ENCODE measurements at places on chromosomes 13 and 19. TPM values are rescaled to one million over a fixed set of nuclear protein-coding genes. Genes with fewer than 3 reads are reported as not detected.

Gene TMTC4
- total RNA-seq, result 31.1 TPM

Gene ZNF208
- not detected for total RNA-seq

Gene LPAR2
- total RNA-seq, result 0.53 TPM

Gene MISP
- 0.04 TPM for total RNA-seq

Gene LYL1
- 45.2 TPM for total RNA-seq

Gene ZNF560
- 2.1 TPM for total RNA-seq

Gene ONECUT3
- not detected for total RNA-seq

Gene HS6ST3
- total RNA-seq, result 0.46 TPM

Gene CEACAM16
- not detected for total RNA-seq

Gene PGLYRP2
- 0.04 TPM for total RNA-seq

Gene CLEC11A
- 4.0 TPM for total RNA-seq

Gene CIC
- total RNA-seq, result 16.1 TPM

Gene ZNF486
- total RNA-seq, result 8.3 TPM

Gene APLP1
- 4.0 TPM for total RNA-seq

Gene SACS
- total RNA-seq, result 110 TPM

Gene SYNGR4
- total RNA-seq, result not detected

Gene NCAN
- not detected for total RNA-seq

Gene PNMA8A
- total RNA-seq, result 1.7 TPM

Gene RFPL4A
- 0.13 TPM for total RNA-seq

Gene FGF22
- total RNA-seq, result not detected

DNA sequence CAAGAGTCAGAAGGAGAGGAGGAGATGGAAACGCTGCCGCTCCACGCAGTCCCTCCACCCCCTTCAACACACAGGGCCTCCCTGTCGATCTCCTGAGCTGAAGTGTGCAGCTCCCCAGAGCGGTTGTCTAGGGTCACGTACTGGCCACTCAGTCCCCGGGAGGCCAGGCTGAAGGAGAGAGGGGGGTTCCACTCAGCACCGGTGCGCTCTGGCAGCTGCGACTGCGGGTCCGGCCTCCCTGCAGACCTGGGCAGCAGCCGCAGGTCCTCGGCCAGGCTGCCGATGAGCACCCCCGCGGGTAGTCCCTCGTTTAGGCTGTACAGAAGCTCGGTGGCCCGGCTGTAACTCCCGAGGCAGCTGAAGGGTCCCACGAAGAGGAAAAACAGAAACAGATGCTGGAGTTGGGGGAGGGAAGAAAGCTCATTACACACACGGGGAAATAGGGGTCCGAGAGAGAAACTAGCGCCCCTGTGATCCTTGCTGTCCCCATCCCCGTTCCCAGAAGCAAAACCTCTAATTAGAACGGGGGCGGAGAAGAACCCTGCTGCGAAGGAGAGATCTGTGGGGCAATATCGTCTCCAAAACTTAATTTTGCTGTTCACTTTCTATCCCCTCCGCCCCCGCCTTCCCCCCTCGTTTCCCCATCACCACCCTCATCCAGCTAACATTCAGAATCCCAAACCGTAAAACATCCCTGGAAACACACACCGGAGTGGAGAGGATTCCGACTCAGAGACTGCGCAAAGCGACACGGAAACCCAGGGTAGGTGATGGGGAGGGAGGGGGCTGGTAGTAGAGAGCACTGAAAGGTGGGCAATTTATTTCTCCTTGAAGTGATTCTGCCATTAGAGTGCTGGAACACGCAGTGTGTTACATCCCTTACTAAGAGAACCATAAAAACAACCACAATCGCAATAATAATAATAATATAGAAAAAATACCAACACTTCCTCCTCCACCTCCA lies 1.8 kb downstream of the PCDH20 start:
- DNase-seq, result no peak

DNA sequence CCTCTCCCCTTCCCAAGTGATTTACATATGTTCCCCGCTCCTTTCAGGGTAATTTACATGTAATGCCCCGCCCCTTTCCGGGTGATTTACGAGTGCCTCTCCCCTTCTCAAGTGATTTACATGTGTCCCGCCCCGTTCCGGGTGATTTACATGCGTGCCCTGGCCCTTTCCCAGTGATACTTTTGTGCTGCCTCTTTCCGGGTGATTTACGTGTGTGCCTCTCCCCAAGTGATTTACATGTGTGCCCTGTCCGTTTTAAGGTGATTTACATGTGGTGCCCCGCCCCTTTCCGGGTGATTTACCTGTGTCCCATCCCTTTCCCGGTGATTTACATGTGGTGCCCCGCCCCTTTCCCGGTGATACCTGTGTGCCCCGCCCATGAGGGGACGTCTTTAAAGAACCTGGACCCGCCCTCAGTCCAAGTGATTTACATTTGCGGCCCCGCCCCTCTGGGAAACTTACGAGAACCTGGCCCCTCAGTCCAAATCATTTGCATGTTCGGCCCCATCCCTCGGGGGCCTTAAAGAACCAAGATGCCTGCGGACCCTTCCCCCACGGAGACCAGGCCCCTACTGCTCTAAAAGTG lies 559 bp upstream of the LENG9 start:
- no peak for DNase-seq

DNA sequence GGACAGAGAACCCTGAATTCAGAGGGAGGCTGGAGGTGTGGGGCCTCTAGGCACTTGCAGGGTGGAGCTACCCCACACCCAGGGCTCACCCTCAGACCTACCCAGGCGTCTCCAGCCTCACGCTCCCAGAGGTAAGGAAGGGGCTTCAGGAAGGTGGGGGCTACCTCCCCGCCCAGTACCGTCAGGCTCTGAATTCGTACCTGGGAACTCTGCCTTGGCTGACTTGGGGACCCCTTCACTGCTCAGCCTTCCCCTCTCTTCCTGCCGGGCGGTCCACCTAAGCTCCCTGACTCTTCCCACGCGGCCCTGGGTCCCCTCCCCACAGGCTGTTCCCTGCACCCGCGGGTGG lies 28.5 kb upstream of the PARP4 start:
- DNase-seq, result no peak

DNA sequence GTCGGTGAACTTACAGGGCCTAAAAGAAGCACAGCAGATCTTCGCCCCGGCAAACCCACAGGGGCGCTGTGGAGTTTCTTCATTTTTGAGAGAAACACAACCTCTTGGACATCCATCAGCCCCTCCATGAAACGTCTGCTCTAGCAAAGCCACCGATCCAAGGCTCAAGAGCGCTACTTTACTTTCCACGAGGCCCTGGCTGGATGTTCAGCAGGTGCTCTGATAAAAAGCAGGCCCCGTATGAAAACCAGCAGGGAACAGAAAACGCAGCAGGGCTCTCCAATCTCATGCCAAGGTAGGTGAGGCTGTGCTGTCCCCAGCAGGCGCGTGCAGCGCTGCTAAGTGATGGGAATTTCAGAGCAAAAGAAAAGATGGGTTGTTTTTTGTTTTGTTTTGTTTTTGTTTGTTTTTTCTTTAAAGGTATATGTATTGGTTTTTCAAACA lies 86.7 kb downstream of the IRS2 start:
- no peak for DNase-seq

DNA sequence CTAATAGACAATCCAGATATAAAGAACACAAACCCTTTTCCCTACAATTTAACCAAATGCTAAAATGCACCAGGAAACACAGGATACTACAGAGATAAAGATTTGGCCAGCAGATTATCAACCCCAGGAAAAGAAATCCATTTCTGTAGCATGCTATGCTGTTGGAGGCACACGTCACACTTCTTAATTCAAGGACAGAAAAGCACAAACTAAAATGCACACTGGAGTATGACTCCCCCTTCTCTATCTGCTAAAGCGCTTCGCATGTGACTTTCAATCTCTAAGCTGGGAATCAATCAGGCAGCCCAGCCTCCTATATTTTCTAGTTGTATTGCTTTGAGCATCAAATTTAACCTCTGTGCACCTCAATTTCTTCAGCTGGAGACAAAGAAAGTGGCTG lies 22.2 kb downstream of the ABCC4 start:
- no peak for DNase-seq

GRCh38 chr13:21075011-21075378 lies 13.6 kb upstream of the LATS2 start:
- no peak for DNase-seq

DNA sequence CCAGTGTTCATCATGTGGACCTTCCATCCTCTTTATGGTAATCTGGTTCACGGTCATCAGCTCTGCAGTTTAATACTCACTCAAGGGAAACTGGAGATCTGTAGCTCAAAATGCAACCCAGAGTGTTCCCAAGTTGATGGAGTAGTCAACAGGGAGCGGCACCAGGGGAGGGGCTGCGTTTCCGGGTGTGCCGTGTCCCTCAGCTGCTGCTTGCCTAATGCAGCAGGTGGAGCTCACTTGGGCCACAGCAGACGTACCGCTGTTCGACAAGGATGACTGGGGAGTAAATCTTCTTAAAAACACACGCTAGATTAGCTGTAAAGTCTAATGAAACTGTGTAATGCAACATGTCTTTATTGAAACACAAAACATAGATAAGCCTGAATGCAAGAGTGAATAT lies 81.1 kb downstream of the TNFSF13B start:
- DNase-seq, result no peak

DNA sequence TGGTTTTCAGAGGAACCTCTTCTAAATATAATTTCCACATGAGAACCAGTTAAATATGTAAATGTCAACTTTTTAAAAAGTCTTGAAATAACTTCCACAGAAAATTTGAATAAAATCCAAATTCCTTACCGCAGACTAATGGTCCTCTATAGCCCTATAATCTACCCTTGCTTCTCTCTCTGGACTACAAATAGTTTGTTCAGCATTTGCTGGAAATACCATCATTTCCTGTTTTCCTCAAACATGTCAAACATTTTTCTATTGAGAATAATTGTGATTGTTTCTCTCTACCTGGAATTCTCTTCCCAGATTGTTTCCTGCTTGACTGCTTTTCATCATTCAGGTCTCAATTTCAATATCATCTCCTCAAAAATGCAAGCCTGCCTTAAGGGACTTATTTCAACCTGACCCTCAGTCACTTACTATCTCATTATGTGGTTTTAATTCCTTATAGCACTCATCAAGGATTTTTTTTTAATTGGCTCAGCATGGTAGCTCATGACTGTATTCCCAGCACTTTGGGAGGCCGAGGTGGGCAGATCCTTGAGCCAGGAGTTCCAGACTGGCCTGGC lies 898.9 kb upstream of the MIR17HG start:
- DNase-seq, result no peak

GRCh38 chr13:89750371-89750770 lies 1597.1 kb upstream of the MIR17HG start:
- DNase-seq, result no peak

- DNase-seq, result no peak
Observed at GRCh38 chr13:29674532-29674931, 79.0 kb upstream of the SLC7A1 start.

GRCh38 chr19:30862876-30863275 lies 486.4 kb downstream of the TSHZ3 start:
- DNase-seq, result no peak

DNA sequence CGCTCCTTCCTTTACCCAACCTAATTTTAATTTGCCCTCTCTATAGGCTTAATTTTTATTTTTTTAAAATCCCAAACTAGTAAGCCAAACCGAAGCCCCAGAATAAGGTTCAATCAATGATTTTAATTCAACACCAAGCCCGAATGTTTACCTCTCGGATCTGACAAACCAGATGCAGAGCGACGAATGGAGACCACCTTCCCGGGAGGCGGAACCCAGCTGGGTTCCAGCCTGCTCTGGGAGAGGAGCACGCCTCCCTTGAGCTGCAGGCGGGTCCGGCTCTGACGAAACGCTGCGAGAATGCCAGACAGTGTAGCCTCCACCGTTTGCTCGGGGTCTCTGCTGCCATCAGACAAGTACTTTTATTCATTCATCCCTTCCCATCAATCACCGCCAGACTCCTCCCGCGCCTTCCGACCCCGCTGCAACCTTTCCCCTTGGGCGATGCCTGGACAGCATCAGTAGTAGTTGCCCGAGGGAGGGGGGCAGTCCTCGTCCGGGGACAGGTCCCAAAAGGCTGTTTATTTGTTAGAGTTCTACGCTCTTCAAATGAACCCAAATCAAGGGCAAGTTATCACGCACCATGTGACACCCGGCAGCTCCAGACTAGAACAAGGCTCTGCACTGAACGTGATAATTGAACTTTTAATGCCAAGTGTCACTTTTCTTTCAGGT lies 752 bp upstream of the EDNRB start:
- DNase-seq, result no peak

DNA sequence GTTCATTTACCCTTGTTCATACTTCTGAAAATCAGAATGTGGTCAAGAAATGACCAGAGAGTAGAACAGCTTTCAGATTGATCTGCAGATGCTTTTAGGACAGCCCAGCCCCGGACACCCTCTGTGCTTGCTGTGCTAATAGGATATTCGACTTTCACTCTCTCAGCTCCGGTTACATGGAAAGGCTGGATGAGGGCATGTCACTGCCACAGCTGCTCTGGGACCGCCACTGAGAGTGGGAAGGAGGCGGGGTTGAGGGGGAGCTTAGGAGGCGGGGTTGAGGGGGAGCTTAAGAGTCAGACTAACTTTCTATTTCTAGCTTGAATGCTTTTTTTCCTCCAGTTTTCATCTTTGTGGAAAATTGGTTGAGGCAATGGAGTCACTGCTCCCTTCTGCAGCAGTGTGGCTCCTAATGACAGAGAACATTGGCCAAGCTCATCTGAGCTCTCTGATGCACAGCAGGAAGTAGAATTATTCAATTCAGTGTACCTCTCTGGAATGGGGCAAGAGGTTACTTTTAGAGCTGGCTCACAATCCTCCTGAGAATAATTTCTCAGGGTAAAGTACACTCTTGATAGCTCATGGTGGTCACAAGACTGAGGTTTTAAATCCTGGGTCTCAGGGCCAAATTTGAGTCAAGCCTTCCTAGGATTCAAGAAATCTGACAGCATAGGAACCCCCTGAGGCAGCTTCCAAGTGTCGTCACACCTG lies 74.6 kb upstream of the NPAS1 start:
- no peak for DNase-seq

DNA sequence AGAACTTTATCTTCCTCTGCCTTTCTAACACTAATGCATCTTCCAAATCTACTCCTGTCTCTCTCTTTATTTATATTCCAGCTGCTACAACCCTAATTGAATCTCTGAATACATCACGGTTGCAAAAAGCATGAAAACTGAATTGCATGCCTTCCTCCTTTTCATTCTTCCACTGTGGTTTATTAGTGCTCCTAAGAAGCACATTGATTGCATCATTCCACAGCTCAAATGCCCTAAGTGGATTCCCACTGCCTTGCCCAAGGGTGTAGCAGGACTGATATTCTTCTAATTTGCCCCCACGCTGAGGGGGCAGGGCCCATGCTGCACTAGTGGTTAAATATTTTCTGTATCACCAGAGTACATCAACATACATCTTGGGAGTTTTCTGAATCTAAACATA lies 640.8 kb downstream of the EFNB2 start:
- DNase-seq, result no peak

DNA sequence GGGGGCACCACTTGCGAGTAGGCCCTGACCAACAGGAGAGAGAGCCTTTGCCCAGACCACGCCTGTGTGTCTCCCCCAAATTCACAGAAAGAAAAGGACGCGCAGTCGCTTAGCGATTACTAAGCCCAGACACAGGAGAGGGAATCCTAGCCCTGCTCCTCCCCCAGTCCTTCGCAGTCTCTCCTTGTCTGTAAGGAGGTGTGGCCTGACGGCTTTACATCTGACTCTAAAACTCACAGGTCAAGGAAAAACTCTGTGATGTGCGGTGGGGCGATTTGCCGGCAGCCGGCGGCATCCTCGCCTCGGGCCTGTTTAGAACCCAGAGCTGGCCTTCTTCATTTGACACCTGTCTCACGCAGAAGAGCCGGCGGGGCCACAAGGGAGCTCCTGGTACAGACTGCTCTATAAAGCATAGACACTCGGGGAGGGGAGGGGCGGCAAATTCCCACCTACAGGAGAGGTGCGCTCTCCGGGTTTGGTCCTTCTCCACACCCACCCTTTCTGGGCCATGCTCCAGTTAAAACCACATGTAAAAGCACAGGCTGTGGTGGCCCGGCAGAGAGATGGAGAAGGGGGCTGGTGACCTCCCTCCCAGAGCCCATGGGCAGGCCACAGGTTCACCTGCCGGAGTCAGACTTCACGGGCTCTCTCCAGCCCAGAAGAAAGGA lies 17.8 kb downstream of the GPR12 start:
- no peak for DNase-seq
